ENCODE measurements at places on chromosomes 13 and 19.

- no peak for DNase-seq
Observed at GRCh38 chr13:100541897-100542825, 46.4 kb downstream of the GGACT start.

DNA sequence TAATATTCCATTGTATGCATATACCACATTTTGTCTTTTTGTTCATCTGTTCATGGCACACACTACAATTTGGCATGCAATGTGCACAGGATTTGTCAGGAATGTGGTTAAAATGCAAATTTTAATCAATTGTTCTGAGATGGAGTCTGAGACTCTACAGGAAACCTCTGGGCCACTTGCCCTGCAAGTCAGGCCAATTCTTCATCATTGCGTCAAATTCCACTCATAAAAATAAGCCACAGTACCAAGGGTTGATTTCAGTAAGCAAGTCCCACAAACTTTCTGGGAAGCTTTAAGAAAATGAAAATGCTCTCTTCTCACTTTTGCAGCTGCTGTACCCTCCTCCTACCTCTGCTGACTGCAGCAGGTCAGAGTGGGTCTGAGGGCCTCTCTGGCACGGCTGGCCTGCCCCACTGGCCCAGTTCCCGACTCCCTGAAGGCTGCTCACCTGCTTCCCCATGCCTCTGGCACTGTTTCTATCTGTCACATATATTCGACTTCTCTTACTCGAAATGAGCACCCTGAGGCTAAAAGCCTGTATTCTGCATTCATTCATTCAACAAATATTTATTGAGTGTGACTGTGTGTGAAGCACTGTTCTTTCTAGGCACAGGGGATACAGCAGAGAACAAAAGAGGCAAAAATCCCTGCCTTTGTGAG lies 83.8 kb upstream of the WASF3 start:
- DNase-seq: no peak

DNA sequence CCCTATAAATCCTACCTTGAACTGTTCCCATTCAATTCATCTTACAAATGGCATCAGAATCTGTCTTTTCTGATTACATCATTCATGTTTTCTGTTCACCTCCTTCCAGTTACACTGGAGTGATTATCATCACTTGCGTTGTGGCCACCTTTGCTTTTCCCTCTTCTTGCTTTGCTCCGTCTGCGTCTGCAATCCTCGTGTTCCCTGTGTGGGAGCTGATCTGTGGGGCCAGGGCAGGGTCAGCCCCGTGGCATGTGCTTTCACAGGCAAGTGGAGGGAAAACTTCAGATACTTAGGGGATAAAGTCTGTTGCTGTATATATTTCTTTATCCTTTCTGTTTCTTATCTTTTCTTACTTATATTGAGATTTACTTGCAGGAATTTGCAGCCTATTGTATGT lies 277.7 kb downstream of the SLC7A1 start:
- no peak for DNase-seq

- DNase-seq: peak; percentile 32
Observed at GRCh38 chr19:8576273-8576993, 809 bp downstream of the MYO1F start.

DNA sequence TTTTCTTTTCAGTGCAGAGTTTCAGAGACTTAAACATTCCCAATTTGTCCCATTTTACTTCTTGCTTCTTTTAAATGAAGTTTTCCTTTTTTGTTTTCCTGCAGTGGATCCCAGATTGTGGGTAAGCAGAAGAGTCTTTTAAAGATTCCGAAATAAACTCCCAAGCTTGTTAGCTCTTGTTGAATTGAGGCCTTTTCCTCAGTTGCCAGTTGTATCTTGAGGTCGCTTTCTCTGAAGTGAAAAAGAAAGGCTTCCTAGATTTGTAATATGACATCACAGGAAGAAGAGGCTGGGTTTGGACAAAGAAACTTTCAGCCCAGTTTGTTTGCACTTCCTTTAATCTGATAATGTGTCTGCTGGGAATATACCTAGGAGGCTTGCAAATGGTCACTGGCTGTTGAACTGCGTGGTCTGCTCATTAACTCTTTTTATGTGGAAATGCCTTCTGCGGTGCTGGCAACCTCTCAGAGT lies at the start of gene LPAR6:
Gene LPAR6 (minus strand): TSS at position 233 of the 471 bp plus-strand sequence. CDS start 690 bp downstream, outside the sequence.
- DNase-seq: no peak

- no peak for DNase-seq
Observed at GRCh38 chr19:17097593-17098126, 22.1 kb downstream of the MYO9B start.

Data from stimulated activated naive CD8-positive, alpha-beta T cell treated with anti-CD3 and anti-CD28 coated beads, Interleukin-15, Interleukin-2, amounts not matched to agents 100 U/mL and 50 U/mL, for 24 hours (primary cell).